ENCODE measurements at places on chromosomes 2 and 18.

- peak; percentile 72 for DNase-seq
Measured at GRCh38 chr2:28406276-28407096, 13.8 kb downstream of the FOSL2 start.

DNA sequence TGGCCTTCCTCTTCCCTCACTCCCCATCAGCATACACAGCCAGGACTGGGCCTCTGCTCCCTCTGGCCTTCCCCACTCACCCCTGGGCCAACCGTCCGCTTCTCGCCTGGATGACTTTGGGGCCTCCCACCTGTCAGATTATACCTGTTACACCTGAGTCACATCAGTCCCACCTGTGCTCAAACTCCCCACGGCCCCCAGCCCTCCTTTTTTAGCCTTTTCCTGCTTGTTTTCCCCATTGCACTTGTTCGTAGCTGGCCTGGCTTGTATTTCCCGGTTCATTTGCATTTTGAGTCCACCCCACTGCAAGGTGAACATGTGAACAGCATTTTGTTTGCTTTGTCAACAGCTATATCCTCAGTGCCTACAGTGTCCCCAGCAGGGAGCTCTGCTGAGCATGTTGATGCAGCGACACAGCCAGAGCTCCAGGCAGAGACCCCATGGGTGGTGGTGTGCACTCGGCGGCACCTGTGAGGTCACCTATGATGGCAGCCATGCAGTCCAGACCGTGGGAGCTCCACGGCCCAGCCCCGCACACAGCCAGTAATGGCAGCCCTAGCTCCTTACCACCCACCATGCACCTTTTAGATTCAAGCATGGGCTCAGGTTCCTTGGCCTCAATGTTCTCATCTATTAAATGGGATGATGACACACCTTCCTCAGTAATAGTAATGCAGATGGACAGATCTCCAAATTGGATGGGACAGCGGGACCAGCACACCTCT, 276.4 kb upstream of the HS6ST1 start:
- DNase-seq, result no peak

DNA sequence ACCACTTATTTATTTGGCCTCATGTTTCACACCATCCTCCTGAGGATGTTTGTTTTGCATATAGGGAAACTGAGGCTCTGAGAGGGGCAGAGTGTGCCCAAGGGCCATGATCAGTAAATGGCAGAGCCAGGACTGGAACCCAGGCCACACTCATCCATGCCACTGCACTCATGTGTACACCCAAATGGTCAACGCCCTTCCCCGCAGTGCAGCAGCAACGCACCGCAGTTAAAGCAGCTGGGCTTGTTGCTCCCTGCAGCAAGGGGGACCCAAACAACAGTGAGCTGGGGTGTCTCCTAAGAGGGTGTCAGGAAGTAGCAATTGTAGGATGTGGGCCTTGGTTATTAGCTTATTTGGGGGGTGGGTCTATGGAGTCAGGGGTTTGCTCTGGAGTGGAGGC, 36.6 kb downstream of the ZAP70 start:
- DNase-seq, result no peak

- DNase-seq, result no peak
Measured at GRCh38 chr18:8469544-8470130, 139.6 kb upstream of the RAB12 start.

GRCh38 chr2:229314117-229314516, 43.0 kb upstream of the PID1 start:
- no peak for DNase-seq

DNA sequence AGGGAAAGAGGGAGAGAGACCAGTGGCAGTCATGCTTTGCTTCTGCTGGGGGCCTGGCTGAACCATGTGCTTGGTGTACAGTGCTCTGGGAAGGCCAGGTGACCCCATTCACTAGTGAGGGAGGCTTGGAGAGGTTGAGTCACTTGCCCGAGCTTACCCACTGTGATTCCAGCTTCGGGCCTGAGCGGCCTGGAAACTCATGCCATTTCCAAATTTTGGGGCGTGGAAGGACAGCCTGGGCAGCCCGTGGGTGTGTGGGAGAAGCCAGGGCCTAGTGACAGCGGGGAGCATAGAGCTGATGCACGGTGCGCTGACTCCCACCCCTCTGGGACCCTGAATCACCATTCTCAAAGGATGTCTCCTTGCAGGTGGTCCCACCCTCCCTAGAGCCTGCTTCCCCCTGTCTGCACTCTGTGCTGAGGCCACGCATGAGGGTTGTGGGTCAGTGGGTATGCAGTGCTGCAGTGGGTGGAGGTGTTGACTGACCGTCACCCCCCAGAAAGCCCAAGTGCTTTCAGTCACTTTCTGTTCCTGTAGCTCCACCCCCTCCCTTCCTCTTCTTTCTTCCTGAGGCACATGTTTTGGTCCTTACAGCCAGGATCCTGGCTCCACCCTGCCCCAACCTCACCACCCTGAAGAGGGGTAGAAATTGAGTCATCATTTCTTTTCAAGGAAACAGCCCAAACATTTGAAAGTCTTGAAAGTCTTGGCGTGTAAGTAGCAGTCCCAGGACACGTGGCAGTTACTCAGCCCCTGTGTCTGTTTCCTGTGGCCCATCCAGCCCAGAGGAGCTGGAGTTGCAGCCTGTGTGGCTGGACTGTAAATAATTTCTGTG, 69.3 kb upstream of the MCFD2 start:
- DNase-seq, result peak; percentile 81

DNA sequence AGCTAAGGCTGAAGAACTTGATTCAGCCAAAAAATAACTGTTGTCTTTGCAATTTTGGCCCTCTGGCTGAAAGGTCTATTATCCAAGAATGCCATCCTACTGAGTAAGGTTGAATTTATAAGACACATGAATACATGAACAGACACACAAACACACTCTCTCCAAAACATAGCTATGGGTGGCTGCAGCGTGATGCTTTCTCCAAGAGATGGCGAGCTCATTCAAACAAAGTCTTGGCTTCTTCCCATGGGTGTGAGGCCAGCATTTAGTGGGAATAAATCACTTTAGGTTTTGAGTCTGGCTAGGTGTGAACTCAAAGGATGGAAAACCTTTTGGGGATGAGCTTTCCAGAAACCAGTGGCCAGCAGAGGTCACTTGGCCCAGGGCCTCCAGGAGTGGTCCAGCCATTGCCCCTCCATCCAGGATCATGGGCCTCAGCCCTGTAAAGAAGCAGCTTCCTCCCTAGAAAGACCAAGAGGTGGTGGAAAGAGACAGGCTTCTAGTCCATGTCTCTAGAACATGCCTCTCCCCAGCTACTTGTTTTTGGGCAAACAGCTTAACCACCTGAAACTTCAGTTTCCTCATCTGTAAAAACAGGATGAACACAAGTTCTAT, 11.0 kb upstream of the OSR1 start:
- DNase-seq, result no peak

DNA sequence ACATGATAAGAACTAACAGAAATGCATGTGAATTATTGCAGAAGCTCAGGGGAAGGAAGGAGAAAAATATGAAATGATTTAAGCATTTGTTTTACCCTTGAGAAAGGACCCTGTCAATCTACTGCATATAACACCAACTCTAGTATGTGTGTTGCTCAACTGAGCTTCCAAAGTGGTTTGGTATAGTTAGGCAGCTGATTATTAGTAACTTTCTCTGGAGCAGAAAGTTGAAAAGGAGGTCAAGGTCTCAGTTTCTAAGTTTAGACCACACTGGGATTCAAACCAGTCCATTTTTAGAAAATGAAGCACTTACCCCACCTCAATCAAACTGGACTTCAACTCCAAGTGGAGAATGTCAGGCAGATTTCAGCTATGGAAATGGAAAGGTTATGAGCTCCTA, 123.3 kb upstream of the CDC42EP3 start:
- DNase-seq, result no peak

DNA sequence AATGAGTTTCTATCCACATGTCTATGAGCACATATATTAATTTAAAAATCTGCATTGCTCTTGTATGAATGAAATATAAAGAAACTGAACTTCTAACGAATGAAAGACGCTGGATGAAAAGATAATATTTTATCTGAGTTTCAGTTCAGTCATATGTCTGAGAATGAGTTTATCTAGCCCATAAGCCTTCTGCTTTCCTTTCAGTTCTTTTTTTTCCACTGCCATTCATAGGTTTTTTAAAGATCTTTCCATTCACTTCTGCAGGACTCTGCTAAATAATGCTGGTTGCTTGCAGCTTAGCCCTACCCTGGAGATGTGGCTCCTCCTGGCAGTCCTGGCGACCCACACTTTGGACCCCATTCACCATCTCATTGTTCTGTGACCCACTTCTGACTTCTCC, 109.0 kb downstream of the BCL2 start:
- peak; percentile 18 for DNase-seq

- DNase-seq, result no peak
Measured at GRCh38 chr2:194319222-194319992, 1337.6 kb upstream of the SLC39A10 start.

DNA sequence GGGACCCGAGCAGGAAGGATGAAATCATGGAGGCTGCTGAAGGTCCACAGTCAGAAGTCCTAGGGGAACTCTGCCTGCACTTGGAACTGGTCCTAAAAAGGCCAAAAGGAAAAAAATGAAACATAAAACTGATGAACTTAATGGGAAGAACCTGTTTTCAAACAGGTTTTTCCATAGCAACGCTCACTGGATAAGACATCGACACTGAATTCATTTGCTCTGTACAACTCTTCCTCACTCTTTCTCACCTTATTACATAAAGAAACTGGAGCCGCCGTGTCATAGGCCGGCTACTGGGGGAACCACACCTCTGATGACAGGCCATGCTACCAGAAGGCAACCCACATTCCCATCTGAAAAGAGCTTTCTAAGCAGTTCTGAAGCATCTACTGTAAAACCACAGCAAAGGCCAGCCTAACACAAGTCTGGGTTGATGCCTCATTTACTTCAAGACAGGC, 83.6 kb downstream of the FARSB start:
- no peak for DNase-seq

- no peak for DNase-seq
Measured at GRCh38 chr2:58878778-58879177, 637.7 kb upstream of the FANCL start.

DNA sequence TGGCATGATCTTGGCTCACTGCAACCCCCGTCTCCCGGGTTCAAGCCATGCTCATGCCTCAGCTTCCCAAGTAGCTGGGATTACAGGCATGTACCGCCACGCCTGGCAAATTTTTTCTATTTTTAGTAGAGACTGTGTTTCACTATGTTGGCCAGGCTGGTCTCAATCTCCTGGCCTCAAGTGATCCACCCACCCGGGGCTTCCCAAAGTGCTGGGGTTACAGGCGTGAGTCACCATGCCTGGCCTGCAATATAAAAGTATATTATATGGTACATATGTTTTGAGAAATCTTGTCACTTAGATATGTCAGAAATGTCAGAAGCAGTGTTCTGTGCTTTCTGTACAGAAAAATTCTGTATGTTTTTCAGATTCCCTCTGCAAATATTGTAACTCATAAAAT, 19.2 kb upstream of the XPO1 start:
- no peak for DNase-seq

GRCh38 chr2:108958002-108958401, 31.0 kb downstream of the EDAR start:
- DNase-seq, result no peak

DNA sequence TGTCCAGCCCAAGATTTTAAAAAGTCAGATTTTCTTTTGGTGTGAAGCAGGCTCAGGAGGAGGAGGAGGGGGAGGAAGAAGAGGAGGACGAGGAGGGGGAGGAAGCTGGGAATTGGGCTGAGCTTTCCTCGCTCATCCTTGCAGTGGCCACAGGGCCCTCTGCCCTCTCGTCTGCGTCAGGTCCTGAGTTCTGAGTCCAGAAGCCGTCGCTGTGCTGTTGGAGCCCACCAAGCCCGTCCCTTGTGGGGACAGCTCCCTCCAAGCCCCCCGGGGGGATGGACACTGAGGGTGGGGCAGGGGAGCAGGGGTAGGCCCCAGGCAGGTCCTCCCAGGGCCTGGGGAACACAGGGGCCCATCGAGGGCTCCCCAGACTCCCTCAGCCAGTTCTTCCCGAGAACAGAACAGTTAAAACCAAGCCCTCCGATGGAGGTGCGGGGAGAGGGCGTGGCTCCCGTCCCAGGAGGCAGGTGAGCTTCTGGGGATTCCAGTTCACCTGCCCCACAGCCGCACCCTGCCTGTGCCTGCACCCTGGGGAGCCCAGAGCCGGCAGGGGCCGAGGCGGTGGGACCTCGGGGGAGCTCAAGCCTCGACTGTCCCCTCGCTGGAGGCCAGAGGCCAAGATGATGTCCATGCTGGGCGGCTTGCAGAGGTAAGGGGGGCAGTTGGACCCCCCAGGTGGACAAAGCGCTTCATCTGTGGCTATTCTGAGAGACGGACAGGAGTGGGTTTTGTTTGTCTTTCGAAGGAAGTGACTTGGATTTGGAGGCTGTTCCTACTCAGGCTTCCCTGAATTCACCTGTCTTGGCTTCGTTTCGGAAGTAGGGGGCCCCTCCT, at the start of gene GAL3ST2:
Gene GAL3ST2 (plus strand): TSS at position 487 of the 834 bp plus-strand sequence. CDS start 134 bp downstream, at position 621.
- no peak for DNase-seq

GRCh38 chr2:9250498-9251153, 44.0 kb downstream of the ASAP2 start:
- DNase-seq, result no peak

- DNase-seq, result no peak
Measured at GRCh38 chr2:9403924-9404323, 19.4 kb downstream of the ITGB1BP1 start.

GRCh38 chr2:239278941-239279365, 121.9 kb downstream of the HDAC4 start:
- DNase-seq, result no peak

GRCh38 chr2:196274387-196274809, 103.0 kb upstream of the STK17B start:
- no peak for DNase-seq

DNA sequence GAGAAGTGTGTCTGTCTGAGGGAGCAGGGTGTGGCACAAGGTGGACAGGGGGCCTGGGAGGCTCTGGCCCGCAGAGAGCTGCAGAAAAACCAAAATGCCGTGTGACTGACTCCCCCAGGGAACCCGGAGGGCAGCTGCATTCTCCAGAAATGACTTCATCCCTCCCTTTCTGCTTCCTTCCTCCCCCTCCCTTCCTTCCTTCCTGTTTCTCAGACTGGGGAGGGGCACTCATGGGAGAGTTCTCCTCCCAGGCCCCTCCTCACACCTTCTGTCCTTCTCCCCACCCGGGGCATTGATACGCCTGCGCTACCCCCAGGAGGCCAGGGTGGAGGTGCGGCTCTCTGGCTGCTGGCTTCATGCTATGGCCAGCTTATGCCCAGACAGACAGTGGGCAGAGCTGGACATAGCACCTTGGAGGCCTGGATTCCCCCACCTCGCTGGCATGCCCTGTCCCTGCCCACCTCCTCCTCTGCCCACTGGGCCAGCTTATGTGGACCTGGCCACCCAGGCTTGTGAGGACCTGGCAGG, 8.2 kb upstream of the GPR17 start:
- DNase-seq, result peak; percentile 13

GRCh38 chr2:30713698-30714097, 93.5 kb downstream of the CAPN13 start:
- DNase-seq, result no peak

- no peak for DNase-seq
Measured at GRCh38 chr2:4973973-4974372, 718.2 kb upstream of the SOX11 start.

- peak; percentile 62 for DNase-seq
Measured at GRCh38 chr18:57077786-57078552, 68.9 kb upstream of the BOD1L2 start.

- no peak for DNase-seq
Measured at GRCh38 chr2:189192766-189193165, 13.2 kb upstream of the COL5A2 start.

GRCh38 chr2:725468-725867, 48.3 kb upstream of the TMEM18 start:
- DNase-seq, result no peak
